ENCODE measurements at places on chromosomes 16 and 17. TPM values are rescaled to one million over a fixed set of nuclear protein-coding genes. Genes with fewer than 3 reads are reported as not detected.

DNA sequence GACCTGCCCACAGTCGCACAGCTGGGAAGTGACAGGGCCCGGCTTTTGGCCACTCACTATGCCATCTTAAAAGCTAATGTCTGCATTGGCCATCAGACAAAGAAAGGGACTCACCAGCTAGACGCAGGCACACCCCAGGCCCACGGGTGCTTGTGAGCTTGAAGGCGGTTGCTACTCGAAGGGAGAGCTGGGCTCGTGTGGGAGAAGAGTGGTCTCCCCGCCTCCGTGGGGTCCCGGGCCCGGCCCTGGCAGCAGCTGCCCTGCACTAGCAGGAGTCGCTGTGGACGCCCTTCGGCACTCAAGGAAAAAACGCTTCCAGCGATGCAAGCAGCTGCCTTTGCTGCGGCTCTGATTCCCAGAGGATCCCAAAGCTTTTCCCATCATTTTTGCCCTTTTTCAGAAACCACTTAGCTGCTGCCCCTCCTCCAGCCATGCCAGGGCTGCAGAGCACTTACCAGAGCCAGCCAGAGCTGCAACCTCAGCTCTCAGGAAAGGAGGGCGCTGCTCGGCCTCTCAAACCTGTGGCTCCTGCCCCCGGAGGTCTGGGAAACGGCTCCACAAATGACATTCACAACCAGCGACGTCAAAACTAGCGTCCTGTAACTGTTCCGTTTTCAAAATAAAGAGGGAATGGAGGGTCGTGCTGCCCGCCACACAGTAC is 12.3 kb downstream of the TRPV1 start:
- no peak for DNase-seq

DNA sequence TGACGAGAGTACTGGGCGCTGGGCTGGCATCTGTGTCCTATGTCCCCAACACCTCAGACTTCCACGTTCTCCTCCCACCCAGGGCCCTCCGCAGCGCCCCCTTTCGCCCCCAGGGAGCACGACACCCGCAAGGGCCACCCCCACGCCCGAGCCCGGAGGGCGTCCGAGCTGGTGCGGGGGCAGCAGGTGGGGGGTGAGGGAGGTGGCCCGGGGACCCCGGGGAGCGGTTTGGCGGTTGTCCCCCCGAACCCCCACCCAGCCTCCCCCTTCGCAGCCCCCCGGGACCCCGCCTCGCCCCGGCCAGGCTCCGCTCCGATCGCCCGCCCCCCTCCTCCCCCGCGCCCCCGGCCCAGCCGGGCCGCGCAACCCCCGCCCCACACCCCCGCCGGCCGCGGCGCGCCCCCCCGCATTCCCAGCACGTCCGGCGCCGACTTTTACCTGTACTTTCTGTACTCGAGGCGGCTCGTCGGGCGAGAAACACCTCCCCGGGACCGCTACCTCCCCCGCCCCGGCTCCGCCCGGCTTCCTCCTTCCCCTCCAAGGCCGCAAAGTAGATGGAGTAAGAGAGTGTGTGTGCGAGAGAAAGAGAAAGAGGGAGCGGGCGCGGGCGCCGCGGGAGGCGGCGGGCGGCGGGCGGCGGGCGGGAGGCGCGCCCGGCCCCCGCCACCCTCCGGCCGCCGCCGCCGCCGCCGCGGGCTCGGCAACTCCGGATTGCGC is 901 bp downstream of the CDYL2 start:
- no peak for DNase-seq

GRCh38 chr17:1529863-1530262 is 13.5 kb upstream of the INPP5K start:
- DNase-seq = no peak

DNA sequence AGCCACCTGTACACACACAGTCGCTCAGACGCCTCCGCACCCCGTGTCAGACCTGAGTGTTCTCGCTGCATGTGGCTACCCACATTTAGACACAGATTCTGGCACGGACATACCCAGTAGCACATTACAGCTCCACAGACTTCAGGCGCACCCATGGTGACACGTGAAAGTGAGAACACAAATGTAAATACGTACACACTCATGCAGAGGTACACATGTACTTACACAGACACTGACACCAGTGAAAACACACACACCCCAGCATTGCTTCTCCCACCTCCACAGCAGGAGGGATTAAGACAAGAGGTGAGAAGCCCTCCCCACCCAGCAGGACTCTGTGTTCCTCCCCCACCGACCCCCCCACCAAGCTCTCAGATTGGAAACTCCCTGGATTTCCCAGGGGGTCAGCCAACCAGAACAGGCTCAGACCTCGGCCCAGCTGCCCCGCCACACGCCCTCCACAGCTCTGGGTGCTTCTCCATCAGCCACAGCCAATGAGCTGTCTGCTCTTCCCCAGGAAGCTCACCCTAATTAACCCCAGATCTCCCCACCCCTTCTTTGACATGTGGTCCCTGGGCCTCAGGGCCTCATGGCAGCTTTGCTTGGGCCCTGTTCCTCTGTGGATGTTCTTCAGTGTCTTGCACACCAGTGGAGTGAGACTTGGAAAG is 5.3 kb upstream of the FOXN1 start:
- no peak for DNase-seq

GRCh38 chr17:6497496-6498221 is 53.4 kb downstream of the PIMREG start:
- no peak for DNase-seq

- DNase-seq = no peak
These were observed 9.9 kb downstream of the FMNL1 start for GRCh38 chr17:45231481-45232116.

DNA sequence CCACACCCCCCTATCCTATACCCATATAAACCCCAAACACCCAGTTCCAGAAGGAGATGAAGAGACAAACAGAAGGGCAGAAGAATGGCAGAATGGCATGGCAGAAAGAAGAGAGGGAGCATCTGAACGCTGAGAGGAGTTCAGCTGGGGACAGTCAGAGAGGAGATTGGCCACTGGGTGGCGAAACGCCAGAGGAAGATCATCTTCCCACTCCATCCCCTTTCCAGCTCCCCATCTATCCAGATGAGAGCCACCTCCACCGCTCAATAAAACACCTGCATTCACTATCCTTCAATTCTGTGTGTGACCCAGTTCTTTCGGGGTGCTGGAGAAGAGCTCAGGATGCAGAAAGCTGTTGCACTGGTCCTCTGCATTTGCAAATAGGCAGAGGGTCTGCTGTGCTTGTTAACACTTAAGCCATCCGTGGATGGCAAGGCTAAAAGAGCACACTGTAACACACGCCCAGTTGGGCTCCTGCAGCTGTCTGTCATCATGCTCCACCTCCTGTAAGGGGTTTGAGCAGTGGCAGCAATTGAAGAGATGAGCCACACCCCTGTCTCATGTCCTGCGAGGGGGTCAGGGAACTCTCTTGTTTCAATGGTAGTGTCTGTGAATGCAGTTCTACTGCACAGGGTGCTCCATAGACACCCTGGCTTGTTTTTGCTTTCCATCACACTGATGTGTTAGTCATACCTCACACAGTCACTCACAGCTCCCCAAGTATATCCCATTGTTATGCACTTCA is 1034.8 kb upstream of the RBFOX1 start:
- no peak for DNase-seq

- no peak for DNase-seq
These were observed 881 bp downstream of the MLLT6 start for GRCh38 chr17:38705803-38706504.

- DNase-seq = no peak
These were observed 29.3 kb downstream of the ADCY7 start for GRCh38 chr16:50295541-50296132.

The TSPAN10 gene
- 4.8 TPM for total RNA-seq

The GINS3 gene
- 7.6 TPM for total RNA-seq

The KRT37 gene
- not detected for total RNA-seq

The LGALS9 gene
- 1.6 TPM for total RNA-seq

The FOXN1 gene
- not detected for total RNA-seq

The ULK2 gene
- 22.8 TPM for total RNA-seq

The AGRP gene
- not detected for total RNA-seq

The EEF2KMT gene
- 24.4 TPM for total RNA-seq

The GNGT2 gene
- total RNA-seq = not detected

The CCL14 gene
- not detected for total RNA-seq

The SYT17 gene
- 5.4 TPM for total RNA-seq
